SIG-M5 (cell line): ENCODE measurements at places on chromosomes 12 and 14.

GRCh38 chr12:10082117-10082874, 16.5 kb downstream of the CLEC1A start:
- DNase-seq, result no peak

GRCh38 chr14:65387628-65388027, 24.9 kb upstream of the FUT8 start:
- no peak for DNase-seq

DNA sequence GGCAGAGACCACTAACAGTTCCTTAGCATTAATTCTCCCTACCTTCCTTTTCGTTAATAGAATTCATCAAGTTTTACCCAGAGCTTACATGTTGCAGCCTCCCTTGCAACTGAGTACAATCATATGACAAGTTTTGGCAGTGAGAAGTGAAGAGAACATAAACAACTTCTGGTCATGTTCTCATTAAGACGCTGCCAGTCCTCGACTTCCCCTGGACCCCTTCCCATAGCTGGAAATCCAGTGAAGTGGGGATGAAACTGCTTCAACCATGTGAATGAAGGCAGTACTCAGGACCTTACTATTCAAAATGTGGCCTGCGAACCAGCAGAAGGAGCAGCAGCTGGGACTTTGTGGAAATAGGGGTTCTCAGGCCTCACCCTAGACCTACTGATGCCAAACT, 133.9 kb downstream of the SPTSSA start:
- no peak for DNase-seq

- no peak for DNase-seq
These were observed 156.8 kb upstream of the TMEM260 start for GRCh38 chr14:56422703-56423213.

GRCh38 chr14:88849716-88850115, 25.3 kb downstream of the TTC8 start:
- no peak for DNase-seq

GRCh38 chr12:93960521-93960920, 187.9 kb upstream of the PLXNC1 start:
- DNase-seq, result no peak
